Sigmoid colon (tissue), 7 donors: ENCODE measurements at places on chromosomes 3 and 15. TPM values are rescaled to one million over a fixed set of nuclear protein-coding genes. Genes with fewer than 3 reads are reported as not detected.

Gene PDZRN3
- polyA plus RNA-seq: 16.1 TPM

Gene UBA7
- polyA plus RNA-seq: 92.6 TPM

Gene GOLGA6B
- not detected for polyA plus RNA-seq

Gene CCDC54
- not detected for polyA plus RNA-seq

Gene CFAP44
- polyA plus RNA-seq: 2.5 TPM

DNA sequence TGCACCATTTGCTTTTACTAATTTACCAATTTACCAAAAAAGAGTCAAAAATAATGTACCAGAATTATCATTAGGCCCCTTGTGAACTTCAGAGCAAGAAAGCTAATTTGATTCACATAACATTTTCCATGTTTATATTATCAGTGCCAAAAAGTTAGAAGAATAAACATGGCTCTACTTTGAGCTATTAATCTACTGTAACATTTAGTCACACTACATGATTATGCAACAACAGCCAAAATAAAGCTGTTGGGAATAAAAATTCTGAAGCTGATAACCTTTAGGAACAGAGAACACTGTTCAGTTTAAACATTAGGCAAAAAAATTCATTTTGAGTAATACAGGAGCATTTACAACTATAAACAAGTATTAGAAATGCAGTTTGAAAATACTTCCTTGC, 63.6 kb downstream of the PROS1 start:
- no peak for DNase-seq

DNA sequence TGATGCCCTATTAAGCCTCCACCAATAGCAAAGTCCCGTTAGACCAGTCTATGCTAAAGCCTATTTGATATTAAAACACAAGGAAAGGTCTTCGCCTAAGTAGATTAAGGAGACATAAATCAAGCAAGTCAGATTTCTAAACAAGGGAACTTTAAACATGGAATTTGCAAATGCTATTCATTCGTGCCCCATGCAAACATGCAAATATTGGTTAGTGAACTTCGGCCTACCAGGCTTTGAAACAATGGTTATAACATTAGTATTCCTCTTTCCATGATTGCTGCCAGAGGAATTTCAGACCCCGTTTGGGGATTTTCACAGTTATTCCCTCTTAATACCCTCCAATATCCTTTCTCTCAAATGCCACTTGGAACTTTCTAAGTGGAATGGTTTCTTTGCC, 36.9 kb upstream of the ZNF280D start:
- DNase-seq: no peak

DNA sequence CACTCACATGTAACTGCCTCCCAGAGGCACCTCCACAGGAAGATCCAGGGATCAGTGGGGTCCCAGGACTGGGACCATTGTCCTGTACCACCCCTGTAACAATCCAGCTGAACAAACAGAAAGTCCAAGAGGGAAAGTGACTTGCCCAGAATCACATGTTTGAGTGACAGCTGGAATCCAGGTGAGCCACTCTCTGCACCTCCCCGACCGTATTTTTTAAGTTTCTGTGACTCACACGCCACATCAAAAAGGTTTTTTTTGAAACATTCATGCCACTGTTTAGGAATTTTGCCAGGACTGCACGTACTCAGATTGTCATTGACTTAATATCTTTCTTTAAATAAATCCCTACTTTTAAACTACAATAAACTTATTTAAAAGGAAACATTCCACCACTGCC, 9.8 kb upstream of the SLC6A1 start:
- no peak for DNase-seq

GRCh38 chr3:45590822-45591546, 3.6 kb upstream of the LIMD1 start:
- DNase-seq: no peak
